T-helper 17 cell (primary cell): ENCODE measurements at places on chromosomes 12 and 14.

DNA sequence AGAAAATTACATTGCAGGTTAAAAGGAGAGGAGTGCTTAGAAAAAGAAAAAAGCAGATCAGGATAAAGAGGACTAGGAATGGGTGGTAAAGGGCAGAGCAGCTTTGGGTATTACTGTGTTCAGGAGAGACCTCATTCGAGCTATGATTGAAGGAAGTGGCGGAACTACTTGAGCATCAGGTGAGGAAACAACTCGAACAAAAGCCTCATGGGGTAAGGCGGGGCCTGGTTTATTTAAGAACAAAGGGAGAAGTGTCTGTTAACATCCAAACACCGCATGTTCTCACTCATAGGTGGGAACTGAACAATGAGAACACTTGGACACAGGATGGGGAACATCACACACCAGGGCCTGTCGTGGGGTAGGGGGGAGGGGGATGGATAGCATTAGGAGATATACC lies 444.6 kb upstream of the CCDC196 start:
- DNase-seq = no peak

DNA sequence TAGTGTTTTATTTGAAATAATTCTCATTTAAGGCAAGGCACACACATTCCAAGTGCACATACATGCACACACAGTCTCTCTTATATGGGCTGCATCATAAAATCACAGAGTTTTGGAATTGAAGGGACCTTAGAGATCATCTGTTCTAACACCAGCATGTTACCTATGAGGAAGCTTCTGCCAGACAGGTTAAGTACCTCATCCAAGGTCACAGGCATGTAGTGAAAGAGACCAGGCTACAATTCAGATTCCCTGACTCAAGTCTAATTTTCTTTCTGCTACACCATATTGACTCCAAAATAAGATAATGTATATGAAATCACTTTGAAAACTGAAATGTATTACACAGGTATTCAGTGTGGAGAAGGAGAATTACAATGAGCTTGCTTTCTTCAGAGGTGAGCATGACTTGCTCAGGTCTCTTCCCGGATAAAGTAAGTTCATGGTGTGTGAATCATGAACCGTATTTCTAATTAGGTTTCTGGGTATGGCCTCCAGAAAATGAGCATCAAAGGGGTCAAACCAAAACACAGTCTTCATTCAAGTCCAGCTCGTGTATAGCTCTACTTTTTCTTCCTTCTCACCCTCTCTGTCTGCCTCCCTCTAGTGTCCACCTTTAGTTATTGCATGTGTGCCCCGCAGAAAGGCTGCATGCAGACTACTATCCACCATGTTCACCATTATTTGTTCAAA lies 411.9 kb downstream of the FUT8 start:
- no peak for DNase-seq

DNA sequence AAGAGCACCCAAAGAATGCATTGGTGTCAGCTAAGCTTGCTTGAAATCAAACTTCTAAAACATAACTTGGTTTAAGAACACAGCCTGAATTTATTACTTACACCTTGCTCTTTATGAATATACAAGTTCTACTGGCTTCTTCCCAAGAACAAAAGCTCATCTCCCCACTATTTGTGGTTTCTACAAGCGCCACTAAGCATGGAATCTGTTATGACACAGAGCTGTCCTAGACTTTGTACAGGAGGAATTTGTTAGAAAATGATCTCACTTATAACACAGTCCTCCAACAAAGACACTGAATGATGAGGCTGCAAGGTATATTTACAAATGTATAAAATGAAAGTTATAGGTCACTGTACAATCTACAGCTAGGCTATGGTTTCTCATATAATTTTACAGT lies 452.1 kb downstream of the BCAT1 start:
- no peak for DNase-seq

GRCh38 chr14:83697099-83697498 lies 1832.8 kb upstream of the FLRT2 start:
- no peak for DNase-seq

- no peak for DNase-seq
These were observed 234.4 kb upstream of the FKBP4 start for GRCh38 chr12:2560356-2560755.

GRCh38 chr12:52493172-52493571 lies at the start of gene KRT6A:
KRT6A (minus strand) TSS chr12:52493257; CDS start chr12:52493188, 69 bp downstream.
- DNase-seq = no peak

DNA sequence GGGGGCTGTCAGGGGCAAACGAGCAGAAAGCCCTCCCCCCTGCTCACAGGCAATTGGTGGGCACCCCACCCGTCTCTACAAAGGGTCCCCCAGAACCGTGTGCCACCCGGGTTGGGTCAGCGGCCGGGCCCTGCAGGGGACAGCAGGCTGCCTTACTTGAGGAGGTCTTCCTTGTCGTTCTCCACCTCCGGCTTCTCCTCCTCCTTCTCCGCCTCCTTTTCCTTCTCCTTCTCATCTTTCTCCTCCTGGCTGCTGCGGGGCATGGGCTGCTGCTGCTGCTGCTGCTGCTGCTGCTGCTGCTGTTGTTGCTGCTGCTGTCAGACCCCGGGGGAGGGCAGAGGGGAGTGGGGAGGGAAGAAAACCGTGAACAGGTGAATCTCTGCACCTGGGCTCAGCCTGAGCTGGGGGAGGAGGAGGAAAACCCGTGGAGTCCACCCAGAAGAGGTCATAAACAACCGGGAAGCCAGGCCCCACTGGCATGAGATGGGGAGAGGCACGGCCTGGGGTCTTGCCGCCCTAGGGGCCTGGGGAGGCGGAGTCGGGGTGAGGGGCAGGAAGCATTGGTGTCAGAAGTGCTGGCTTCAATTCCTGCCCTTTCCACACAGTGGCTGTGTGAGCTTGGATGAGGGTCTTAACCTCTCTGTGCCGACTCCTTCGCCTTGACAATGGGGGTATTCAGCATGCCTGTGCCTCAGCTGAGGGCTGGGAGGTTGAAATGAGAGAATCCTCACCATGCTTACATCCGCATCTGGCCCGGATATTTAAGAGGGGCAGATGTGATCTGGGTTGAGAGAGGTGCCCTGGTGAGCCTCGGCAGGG lies 107.6 kb downstream of the RFLNA start:
- DNase-seq = no peak
